ENCODE measurements at places on chromosomes 3 and 15. TPM values are rescaled to one million over a fixed set of nuclear protein-coding genes. Genes with fewer than 3 reads are reported as not detected.
A peak's percentile ranks its signal among the peaks of the same experiment; 100 is the strongest.

Gene AMT
- total RNA-seq = 10.3 TPM

Gene ADAM10
- total RNA-seq = 175 TPM

Gene MESP2
- not detected for total RNA-seq

Gene SLC22A13
- total RNA-seq = 0.57 TPM

DNA sequence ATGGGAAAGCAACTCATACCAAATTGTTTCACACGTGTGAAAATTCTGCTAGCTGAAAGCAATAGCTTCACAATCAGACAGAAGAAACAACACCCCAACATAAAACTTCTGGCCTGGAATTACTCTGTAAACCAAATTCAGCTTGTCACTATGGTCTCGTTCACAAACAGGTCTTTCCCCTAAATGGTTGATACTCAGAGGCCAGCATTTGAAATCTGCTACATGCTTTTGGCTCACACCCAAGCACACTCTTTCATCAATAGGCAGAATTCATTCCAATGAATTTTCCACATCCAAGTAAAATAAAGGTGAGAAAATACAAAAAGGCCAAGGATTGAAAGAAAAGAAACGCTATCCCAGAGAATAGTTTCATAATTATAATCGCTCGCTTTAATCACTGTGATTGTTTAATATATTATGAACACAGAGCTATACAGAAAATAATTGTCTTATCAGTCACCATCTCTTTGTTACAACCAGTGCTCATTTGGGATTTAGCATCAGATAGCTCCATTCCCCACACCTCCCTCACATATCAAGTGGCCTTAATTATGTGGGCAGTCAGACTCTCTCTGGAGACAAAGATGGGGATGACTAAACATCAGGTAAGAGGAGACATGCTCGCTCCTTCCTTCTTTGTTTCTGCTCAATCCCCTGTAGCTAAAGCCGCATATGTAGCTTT, 503.8 kb upstream of the ARRDC4 start:
- no peak for DNase-seq

DNA sequence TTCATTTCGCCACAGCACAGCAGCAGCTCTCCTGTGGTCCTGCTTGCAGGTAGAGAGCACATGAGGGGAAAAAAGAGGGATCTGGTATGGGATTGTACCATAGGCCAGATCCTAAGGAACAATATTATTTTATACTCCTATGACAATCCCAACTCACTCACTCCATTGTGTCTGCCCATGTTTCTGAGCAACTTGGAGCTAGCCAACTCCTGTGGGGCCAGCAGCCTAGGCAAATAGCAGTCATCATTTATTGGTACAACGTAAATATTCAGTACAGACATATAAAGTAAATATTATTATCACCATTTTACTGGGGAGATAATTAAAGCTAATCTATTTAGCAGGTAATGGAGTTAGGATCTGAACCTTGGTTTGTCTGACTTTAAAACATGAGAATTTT, 148.4 kb downstream of the MECOM start:
- DNase-seq = no peak

DNA sequence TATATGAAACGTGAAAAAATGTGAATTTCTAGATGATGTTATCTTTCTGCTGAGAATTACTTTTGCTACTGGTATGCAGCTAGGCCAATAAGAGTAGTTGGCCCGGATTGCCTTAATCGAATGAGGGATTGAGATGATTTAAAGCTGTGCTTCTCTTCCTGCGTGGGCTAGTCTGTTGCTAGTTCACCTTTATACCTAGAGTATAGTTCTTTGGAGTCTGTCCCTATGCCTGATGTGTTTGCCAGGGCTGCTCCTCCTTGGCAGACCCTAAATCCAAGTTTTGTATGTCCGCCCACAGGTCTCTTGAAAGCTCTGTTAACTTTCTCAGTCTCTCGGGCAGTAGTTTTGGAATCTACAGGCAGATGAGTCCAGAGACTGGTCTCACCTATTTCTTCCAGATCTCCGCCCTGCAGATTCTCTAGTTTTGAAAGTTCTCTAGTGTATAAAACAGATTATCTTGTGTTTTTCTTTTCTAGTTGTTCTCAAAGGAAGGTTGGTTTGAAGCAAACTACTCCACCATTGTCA, 64.9 kb downstream of the MEF2A start:
- no peak for DNase-seq

DNA sequence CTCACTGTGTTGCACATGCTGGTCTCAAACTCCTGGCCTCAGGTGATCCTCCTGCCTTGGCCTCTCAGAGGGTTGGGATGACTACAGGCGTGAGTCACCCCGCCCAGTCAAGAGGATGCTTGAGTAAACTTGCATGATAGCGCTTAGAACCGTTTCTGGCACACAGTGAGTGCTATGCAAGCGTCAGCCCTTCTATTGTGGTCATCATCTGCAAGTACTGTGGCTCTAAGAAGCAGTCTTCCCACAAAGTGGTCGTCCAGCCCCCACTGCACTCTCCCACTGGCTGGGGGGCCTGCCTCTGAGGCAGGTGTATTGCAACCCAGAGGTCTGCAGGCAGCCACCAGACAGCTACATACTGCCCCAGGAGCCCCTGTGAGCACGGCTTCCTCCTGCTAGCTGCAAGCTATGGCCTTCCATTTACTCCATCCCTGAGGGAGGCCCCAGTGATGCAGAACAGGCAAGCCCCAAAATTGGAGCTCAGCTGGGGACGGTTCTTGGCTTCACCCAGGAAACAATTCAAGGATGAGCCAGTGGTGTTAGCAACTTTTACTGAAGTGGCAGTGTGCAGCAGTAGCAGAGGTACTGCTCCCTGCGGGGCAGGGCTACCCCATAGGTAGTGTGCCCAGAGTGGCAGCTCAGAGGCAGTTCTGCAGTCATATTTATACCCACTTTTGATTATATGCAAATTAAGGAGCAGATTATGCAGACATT, 95.4 kb downstream of the LSM3 start:
- DNase-seq = no peak

DNA sequence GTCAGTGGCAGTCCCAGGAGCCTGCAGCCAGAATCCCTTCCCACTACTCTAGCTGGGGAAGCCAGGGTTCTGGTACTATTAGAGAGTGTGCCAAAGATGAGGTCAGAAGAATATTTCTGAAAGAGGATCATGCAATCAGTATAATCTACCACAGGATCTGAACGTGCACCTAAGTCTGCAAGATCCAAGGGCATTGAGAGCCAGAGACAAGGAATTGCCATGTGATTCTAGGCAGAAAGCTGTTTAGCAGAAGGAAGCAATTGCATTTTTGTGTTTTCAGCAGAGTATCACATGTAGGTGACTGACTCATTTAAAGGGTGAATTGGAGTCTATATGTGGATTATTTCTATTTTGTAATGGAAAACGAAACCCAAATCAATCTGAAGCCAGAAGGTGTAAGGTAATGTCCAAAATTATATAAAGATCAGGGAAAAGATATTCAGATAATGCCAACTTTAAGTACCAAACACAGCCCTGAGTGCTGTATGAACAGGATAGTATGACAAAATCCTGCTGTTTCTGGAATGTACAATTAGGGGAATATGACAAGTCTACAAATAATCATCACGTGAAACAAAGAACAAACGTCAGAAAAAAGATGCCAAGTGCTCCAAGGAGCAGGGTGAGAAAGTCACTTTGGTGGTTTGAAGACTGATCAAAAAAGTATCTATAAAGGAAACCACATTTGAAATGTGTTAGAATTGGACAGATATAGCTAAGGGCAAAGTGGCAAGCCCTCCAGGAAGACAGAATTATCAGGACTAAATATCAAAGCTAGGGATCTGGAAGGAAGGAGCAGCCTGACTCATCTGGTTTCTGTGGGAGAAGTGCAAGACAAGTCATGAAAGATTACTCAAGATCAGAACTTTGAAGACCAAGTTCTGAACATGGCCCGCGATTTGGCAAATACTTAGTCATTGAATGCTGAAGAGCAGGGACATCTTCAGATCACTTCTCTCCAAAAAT, 1036.6 kb downstream of the NTRK3 start:
- no peak for DNase-seq

GRCh38 chr3:186369217-186369616, 7.2 kb upstream of the DGKG start:
- DNase-seq = no peak

DNA sequence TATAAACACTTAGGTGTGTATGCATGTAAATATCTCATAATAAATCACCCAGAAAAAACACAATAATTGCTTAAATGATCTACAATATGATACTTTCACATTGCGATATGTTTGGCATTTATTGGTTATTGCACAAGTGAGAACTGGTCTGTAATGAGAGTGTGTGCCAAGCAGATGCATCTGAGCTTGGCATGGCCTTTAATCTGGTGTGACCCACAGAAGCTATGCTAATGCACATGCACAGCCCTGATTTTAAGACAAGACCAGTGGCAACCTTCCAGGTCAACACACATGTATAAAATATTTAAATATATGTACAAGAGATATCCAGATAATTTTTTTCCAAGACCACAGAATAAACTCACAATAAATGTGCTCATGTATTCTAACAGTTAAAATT, 42.7 kb downstream of the C2CD4A start:
- no peak for DNase-seq

GRCh38 chr15:88658972-88659931, 20.4 kb downstream of the ISG20 start:
- DNase-seq = no peak

DNA sequence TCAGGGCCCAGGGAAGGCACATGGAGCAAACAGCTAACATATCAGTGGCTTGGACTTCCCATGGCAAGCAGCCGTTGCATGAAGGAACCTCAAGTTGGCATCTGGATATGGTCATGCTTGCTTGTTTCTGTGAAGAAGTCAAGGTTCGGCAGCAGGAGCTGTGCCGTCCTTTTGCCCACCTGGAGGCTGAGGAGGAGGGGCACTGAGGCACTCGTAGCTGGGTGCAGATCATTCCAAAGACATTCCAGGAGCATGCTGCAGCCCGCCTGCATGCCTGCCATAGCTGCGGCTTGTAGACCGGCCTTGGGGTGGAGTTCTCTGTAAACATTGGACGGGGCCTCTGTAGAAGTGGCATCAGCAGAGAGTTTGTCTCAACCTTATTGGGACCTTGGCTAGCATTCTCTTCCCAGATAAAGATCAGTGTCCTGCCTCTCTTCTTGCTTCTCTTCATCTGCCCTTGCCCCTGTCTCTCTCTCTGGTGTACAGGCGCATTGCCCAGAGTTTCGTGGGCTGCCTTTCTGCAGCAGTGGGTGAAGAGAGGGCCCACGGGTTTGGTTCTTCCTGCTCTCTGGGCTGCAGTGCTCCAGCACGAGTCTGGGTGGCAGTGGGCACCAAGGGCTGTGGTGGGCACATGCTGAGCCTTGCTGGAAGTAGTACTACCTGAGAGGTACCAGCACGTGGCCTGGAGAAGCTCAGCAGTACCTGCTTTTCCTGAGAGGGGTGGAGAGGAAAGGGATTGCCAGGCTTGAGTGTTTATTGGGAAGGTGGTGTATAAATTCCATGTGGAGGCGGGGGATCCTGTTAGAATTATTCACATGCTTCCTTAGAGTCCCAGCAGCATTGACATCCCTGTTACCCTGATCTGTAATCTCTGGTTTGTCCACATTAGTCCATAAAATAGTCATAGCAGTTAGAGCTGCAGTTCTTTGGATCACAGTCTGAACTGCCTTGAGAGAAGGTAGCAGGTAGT, 49.4 kb downstream of the CHCHD6 start:
- DNase-seq = no peak

DNA sequence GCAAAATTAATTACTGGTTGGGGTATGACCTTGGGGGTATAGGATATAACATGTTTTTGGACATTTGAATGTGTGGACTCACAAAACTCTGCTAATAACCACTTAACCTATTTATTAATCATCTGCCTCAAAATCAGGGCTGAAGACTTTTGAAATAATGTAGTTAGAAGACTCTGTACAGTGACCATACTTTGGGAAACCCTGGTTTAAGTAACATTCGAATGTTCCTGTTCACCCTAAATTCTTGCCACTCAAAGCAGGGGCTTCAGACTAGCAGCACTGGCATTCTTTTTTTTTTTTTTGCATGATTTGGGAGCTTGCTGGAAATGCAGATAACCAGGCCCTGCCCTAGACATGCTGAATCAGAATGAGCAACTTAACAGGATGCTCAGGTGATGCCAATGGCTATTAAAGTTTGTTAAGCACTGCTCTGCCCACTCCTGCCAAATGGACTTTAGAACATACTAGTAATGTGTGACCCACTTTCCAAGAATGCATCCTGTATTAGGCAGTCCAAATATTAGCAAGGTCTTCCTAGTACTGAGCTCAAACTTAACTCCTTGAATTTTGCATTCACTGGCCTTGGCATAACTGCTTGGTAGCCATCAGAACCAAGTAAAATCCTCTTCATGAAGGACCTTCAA, 12.7 kb upstream of the ST3GAL6 start:
- no peak for DNase-seq

GRCh38 chr15:65077981-65078352, 1.4 kb downstream of the KBTBD13 start:
- peak; percentile 65 for DNase-seq

DNA sequence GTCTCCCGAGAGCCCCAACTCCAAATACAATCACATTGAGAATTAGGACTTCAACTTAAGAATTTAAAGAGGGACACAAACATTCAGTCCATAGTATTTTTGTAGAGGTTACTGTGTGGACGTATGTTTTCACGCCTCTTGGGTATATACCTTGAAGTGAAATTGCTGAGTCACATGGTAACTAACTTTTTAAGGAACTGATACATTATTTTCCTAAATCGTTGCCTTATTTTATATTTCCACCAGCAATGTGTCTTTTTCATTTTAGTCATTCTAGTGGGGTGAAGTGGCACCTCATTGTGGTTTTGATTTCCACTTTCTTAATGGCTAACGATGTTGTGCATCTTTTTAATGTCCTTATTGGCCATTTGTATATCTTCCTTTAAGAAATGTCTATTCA, 11.8 kb downstream of the PARP15 start:
- DNase-seq = no peak

All from activated naive CD8-positive, alpha-beta T cell treated with anti-CD3 and anti-CD28 coated beads, Interleukin-2, amount 10 ng/mL, durations not matched to agents 7 days and 5 days (primary cell).